ENCODE measurements at places on chromosomes 7 and 10.
A peak's percentile ranks its signal among the peaks of the same experiment; 100 is the strongest.

GRCh38 chr7:155593461-155594162 lies 47.3 kb upstream of the CNPY1 start:
- DNase-seq: no peak

- no peak for DNase-seq
Observed at GRCh38 chr10:11616021-11616420, 4.6 kb upstream of the USP6NL start.

DNA sequence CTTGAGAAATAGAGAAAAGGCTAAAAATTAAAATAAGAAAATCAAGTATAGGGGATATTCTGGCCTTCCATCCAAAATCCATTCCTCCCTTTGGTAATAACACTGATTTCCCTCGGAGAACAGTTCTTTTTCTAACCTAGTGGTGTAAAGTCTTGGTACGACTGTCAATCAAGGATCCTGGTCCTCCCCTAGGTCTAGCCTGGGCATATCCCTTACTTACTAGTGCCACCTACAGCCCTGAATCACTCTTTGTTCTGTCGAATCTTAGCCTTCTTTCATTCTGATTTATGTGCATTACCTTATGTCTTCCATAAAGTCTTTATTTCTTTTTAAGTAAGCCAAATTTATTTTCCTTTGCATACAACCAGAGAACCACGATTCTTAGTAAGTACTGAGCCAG lies 298.7 kb upstream of the LRRTM3 start:
- peak; percentile 33 for DNase-seq

GRCh38 chr10:11881477-11882417 lies 58.6 kb downstream of the PROSER2 start:
- DNase-seq: no peak

DNA sequence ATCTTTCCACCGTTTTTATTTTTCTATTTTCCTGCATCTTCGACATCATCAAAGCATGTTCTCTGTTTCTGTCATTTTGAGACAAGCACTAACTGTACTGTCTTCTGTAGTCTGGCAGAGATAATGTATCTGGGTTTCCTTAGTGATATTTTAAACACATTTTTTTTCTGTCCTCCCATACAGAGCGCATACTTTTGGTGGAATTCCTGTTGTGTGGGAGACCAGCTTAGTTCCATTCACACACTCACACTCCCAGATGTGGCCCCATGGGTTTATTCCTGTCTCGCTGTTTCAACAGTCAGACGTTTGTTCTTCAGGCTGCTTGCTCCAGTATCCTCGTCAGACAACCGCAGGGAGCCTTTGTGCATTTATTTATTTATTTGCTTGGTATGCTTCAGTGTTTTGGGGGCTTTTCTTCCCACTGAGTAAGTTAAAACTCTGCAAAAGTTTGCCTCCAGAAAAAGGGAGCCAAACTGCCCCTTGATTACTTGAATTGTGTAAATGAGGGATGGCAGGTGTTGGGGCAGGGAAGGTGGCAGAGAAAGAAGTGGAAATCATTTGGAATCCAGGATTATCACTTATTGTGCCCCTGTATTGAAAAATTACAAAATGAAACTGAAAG lies 456.8 kb upstream of the KLF6 start:
- no peak for DNase-seq

DNA sequence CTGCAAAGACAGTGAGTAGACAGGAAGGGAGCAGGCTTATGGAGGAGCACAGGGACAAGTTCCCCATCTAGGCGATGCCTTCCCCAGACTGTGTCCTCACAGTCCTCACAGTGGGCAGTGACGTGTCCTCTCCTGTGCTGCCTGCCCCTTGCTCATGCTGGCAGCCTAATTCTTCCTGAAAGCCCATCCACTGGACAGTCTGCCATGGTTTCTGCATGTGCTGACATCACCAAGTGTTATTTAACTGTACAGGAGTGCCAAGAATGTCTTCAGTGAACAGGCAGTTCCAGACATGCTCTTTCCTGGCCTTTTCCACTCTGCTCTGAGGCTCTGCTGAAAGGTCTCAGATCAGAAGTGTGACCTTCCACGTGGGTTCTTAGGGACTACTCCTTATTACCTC lies 54.1 kb downstream of the ZNF248 start:
- DNase-seq: no peak

GRCh38 chr10:22158426-22158825 lies 59.4 kb downstream of the EBLN1 start:
- DNase-seq: no peak

DNA sequence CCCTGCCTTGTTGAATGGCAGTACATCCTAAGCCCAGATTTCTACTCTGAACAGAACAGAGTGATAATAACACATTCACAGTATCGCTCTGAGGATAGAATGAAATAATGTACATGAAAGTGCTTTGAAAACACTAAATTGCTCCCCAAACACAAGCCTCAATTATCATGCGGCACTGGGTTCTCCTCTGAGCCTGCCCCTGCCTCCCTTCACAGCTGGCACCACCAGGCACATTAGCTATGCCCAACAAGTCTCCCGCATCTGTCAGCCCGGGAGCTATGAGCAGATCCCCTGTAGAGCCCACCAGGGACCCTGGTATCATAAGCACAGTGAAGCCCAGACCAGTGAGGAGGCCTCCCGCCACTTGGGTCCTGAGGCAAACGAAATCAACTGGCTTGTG lies 405.5 kb downstream of the GRID1 start:
- DNase-seq: no peak

- DNase-seq: no peak
Observed at GRCh38 chr7:84452618-84453017, 258.0 kb upstream of the SEMA3A start.

GRCh38 chr10:70843333-70843732 lies 27.6 kb downstream of the SGPL1 start:
- DNase-seq: no peak

DNA sequence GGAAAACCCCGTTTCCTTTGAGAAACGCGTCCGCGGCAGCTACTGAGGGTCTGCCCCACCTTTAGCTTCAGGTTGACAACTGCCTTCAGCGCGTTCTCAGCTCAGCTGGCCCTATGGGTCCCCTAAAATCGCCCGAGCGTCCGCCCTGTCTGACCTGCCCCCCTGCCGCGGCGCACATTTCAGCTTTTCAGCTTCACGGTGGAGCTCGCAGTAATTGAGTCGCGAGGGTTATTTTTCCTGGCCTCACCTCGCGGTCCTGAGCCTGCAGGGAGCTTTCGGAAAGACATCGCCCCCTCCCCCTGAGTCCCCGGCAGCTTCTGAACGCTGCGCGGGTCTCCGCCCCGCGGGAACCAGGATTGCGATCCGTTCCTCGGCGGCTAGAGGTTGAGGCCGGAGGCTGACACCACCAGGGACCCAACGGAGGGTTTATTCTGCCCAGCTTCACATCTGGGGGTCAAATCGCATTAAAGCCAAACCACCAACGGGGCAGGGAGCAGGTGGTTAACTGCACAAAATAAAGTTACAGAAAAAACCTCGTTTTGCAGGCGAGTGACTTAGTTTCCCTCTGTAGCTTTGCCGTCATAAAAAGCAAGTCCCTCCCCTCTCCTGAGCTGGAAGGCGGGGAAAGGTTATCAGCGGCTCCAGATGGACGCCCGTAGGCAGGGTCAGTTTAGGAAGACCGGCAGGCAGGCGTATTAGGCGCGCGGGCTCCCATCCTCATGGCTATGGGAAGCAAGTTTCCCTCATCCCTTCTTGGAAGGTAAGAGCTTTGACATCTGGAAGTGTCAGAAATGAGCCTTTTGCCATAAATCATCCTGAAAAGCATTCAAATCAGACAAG lies 11.0 kb downstream of the TWIST1 start:
- no peak for DNase-seq

DNA sequence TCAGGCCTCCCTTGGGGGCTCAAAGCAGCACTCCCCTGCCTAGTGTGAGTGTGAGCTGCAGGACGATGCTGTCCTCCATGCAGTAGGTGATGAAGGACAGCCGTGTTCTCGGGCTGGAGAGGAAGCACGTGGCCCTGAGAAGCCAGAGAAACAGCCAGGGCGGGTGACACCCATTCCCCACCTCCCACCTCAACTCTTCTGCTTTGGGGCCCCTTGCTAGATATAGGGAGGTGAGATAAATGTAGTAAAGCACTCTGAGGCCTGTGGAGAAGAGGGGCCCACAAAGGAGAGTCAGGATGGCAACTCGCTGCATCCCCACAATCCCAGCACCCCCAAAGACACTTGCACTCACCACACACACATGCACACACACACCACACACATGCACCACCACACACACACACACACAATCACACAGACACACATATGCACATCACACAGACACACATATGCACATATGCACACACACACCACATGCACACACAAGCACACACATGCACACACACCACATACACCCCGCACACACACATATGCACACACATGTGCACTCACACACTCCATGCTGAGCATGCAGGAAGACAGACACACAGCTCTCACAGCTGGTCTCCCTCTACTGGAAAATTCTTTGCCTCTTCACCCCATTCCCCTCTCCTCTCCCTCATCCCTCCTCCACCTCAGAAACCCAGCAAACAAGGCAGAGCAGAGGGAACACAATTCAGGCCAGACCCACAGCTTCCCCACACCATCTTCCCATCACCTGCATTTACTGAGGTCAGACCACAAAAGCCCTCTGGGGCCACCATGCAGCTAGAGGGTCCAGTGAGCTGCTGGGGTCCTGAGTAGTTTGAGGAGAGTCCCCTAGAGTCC lies 30.5 kb downstream of the ANXA8 start:
- no peak for DNase-seq

DNA sequence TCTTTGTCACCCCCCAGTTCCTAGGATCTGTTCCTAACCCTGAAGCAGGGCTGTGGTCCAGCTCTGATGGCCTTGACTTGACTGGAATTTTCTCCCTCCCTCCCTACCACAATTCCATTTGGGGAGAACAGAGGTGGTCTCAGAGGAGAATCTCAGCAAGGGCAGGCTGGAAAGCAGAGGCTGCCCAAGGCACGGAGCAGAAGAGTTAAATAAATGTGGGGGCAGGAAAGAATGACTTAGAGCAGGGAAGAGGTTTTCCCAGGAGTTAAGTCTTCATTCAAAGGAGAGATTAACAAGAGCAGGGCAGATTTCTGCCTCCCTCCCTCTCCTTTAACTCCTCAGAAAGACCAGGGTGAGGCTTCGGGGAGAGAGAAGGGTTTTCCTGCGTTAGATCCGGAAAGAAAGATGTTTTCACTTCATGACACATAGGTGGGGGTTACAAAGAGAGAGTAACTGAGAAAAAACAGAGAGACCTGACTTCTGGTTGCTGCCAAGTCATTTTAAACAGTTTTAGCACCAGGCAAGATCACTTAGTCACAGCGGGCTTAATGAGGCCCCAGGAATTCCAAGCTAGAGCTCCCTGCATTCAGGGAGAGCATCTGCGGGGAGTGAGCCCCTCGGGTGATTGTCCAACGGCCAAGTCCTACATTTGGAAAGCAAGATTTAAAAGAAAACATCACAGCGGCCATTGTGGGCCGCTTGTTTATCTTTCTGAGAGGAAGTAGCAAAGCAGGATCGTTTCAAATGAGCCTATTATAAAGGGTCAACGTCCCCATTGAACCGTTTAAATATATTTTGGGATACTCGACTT lies 78.7 kb downstream of the ARHGAP22 start:
- no peak for DNase-seq

GRCh38 chr7:45922810-45923209 lies 1.7 kb upstream of the IGFBP3 start:
- no peak for DNase-seq

GRCh38 chr7:38068461-38068860 lies 109.6 kb upstream of the STARD3NL start:
- DNase-seq: peak; percentile 23

DNA sequence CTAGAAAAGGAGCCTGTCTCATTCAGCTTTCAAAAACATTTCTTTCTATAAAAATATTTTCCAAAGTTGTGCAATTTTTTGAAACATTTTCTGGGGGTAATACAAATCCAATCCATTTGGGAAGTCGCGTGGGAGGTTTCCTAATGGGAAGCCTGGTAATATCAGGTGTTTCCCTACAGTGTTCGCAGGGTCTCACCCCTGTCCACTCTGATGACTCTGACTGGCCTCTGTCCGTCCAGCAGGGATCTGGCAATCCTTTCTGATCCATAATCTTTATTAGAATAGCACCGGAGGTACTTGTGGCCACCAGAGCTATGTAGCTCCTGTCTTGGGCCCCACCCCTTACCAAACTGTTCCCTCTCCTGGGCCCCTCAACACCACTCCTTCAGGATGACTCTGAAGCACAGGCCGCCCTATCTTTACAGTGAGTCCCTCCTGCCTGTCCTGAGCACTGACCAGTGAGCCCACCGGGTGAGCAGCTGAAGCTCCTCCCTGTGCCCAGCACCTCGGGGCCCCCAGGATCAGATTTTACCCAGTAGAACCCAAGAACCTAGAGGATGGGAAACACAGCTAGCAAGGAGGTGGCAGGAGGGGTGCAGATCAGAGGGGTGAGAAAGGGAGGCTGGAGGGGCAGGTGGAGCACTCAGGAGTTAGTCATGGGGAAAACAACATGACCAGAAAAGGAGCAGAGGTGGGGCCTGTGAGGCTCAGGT lies 84.8 kb downstream of the PTPRE start:
- DNase-seq: no peak

DNA sequence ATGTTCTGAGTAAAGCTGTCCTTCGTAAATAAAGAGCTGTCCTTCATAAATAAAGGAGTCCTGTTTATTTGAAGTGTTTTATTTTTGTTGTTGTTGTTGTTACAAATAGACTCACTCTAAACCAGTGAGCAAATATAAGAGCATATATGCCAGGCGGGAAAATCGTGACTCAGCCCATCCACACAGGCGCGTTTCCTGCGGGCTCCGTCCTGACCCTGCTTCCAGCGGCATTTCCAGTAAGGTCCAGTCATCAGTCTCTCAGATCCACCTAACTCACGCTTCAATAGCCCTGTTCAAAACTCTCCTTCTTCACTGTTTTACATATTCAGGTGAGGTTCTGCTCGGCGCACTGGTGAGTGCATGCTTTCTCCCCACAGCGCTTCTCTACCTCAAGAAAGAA lies 277.2 kb upstream of the ADARB2 start:
- no peak for DNase-seq

- DNase-seq: no peak
Observed at GRCh38 chr10:35257057-35257983, 79.0 kb upstream of the CCNY start.

DNA sequence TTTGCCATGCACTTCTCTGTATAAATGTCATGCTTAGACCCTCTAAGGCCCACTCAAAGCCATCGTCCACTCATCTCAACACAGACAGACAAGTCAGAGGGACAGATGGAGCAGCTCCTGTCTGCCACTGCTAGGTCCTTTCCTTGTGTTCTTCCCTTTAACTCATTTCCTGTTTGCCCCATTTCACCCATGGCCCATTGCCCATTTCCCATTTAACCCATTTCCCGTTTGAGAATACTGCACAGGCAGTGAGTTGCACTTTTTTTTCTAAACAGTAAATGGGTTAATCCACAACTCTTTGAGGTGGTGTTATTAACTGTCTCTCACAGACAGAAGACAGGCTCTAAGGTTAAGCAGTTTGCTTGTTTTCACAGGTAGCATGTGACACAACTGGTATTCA lies 179.3 kb downstream of the NPSR1 start:
- peak; percentile 6 for DNase-seq
